ENCODE measurements at places on chromosomes 6 and 20. TPM values are rescaled to one million over a fixed set of nuclear protein-coding genes. Genes with fewer than 3 reads are reported as not detected.

LINC00237 gene
- polyA plus RNA-seq, result not detected

ID1 gene
- 18.7 TPM for polyA plus RNA-seq

GRCh38 chr6:111754423-111754822, 118.8 kb downstream of the FYN start:
- DNase-seq, result no peak

- DNase-seq, result no peak
Observed at GRCh38 chr6:137914530-137915193, 47.6 kb downstream of the TNFAIP3 start.

DNA sequence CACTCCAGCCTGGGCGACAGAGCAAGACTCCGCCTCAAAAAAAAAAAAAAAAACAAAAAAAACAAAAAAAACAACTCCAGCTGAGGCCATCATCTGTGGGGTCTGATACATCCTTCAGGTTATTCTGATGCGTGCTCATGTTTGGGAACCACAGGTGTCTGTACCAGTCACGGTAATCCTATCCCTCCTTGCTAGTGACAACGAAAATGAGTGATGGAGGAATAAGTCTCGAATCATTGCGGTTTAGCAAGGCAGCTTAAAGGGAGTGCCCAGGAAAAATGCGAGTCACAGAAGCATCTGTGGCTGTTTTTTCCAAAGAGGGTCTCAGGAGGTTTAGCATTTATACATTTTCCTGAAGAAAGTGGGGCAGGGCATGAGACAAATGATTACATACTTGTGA, 48.8 kb downstream of the MCUR1 start:
- DNase-seq, result no peak

- no peak for DNase-seq
Observed at GRCh38 chr20:61521687-61522420, 269.8 kb downstream of the CDH4 start.

DNA sequence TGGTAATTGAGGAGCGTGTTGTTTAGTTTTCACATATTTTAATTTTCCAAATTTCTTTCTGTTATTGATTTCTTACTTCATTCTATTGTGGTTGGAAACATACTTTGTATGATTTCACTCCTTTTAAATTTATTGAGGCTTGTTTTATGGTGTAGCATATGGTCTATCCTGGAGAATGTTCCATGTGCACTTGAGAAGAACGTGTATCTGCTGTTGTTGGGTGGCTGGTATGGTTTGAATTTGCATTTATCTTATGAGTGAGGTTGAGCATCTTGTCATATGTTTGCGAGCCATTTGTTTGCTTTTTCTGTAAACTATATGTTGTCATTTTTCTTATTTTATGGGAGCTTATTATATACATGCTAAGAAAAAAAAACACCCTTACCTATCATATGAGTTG, 26.5 kb downstream of the SRC start:
- DNase-seq, result no peak
